Muscle of back (tissue), 13 donors: ENCODE measurements at places on chromosomes 2 and 18.

GRCh38 chr2:214566457-214566856 lies 155.6 kb downstream of the VWC2L start:
- no peak for DNase-seq

- DNase-seq = no peak
Measured at GRCh38 chr2:237996021-237996593, 29.3 kb downstream of the UBE2F start.

- DNase-seq = no peak
Measured at GRCh38 chr2:120316528-120317179, 29.3 kb upstream of the INHBB start.

- DNase-seq = no peak
Measured at GRCh38 chr2:20438334-20439192, 8.3 kb upstream of the RHOB start.

GRCh38 chr18:42474577-42474976 lies 519.5 kb downstream of the PIK3C3 start:
- no peak for DNase-seq

DNA sequence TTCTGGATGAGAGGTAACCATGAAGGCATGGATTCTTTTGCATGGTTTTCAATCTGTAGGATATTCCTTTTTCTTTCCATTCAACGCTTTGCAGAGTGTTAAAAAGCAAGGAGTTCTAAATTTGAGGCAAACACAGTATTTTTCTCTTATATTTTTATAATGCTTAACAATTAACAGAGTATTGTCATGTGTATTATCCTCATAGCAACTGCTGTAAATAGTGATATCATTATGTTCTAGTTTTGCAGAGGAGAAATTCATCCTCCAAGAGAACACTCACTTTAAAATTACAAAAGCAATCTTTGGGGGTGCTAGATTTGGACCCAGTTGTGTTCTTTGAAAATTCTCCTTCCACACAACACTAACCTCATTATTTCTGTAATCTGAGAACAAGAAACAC lies 58.7 kb downstream of the RDH14 start:
- DNase-seq = no peak

DNA sequence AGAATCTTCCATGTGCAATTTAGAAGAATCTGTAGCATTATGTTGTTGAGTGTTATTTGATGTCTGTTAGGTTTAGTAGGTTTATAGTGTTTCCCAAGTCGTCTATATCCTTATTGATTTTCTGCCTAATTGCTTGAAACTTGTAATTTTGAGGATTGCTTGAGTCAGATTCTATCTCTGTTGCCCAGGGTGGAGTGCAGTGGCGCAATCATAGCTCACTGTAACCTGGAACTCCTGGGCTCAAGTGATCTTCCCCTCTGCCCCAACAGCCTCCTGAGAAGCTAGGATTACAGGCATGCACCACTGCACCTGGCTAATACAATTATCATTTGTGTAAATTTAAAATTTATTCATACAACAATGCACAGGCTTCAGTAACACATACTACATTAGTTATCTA lies 3.1 kb upstream of the TCF23 start:
- DNase-seq = no peak

DNA sequence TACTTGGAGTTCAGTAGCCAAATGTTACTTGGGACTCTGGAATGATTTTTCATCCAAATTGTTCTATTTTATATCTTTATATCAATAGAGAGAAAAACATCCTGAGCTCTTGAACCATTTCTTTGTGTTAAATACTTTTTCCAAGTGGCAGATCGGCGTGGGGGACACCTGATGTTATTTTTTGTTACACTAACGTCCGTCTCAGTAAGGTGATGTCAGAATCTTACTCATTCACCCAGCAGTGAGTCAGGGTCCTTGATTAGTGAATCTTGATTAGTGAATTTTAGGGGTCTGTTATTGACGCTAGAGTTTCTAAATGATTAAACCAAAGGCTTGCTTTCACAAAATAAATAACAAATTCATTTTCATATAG lies 1.7 kb downstream of the MIB1 start:
- DNase-seq = no peak

DNA sequence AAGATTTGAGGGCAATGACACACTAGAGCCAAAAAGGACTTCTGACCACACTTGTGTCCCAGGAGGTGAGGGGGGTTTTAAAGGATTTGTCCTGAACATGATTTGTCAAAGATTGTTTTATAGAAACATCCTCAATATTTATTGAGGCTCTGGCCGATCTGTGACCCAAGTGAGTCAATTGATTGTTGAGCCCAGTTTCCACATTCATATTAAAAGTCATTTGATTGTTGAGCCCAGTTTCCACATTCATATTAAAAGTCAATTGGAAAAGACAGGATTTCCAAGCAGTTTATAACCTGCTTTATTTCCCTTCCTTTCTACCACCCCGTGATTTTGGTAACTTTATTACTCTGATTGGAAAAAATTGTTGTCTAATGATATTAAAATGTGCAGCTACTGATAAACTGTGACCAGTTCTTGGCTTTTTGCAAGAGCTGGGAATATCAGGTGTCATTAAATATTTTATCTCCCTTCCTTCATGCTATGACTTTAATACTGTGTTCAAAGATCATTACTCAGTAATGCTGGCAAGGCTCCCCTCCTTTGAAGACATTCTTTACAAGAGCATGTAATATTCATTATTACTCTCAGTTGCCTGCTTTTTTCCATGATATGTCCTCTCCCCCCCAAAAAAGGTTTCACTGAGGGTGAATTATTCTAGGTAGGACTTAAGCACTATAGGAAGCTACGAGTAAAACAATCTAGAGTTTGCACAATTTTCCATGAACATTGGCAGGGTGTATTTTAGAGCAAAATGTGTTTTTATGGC lies 75.3 kb downstream of the HRH4 start:
- no peak for DNase-seq

DNA sequence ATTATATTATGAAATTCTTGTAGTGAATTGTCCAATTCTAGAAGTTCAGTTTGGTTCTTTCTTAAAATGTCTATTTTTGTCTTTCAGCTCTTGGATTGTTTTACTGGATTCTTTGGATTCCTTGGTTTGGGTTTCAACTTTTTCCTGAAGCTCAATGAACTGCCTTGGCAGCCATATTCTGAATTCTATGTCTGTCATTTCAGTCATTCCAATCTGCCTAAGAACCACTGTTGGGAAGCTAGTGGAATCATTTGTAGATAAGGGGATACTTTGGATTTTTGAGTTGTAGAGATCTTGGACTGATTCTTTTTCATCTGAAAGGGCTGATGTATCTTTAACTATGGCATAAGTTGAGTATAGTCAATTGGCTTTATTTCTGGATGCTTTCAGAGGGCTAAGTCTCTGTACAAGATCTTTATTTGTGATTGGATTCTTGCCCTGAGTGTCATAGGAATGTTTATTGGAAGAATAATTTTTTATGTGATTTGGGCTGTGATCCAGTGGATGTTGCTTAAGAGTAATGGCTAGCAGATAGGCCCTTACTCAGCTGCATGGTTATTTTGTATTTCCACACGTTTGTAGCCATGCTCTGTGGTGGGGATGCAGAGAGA lies 42.3 kb downstream of the SERPINB7 start:
- DNase-seq = peak; percentile 77

GRCh38 chr2:239605976-239606375 lies 205.2 kb upstream of the HDAC4 start:
- peak; percentile 37 for DNase-seq

DNA sequence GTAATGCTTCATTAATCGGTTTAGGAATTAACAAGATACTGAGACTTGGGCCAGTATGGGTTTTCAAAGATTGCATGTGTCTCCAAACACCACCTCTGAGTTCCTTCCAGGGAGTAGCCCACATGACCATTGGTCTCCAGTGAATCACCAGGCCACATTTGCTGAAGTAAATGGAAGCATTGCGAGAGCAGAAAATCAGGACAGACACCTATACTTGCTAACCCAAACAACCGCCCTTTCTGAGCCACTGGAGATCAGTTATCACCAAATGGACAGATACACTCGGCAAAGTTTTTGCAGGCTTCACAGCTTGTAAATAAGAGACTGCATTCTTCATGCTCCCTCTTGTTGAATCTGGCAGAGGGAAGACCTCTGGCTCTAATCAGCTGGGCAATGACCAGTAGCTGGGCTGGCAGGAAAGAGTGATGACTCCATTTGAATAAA lies 40.9 kb downstream of the GATA6 start:
- DNase-seq = no peak

DNA sequence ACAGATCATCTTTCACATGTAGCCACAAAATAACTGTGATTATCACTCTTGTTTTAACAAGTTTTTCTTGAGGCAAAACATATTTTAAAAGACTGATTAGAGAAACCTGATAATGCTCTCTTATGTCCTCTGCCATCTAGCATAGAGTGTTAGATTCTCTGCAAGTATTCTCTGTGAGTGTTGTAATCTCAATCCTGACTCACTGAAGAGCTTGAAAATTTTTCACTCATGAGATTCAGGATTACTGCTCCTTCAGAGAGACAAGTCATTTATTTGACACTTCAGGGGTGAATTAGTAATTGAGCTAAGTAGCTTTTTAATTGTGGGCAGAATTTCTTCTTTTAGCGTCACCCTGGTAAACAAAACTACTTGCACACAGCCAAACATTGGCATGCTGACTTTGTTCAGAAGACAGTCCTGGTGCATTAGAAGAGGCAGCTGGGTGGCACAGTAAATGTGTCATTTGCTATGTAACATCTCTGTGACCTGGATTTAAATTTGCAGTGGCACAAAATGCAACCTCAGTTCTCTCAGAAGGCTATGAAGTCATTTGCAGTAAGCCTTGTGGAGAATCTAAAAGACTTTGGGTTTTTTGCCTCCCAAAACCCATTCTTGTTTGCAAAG lies 172.9 kb downstream of the LRP1B start:
- DNase-seq = no peak

- DNase-seq = no peak
Measured at GRCh38 chr2:143933946-143934569, 585.9 kb downstream of the ZEB2 start.

DNA sequence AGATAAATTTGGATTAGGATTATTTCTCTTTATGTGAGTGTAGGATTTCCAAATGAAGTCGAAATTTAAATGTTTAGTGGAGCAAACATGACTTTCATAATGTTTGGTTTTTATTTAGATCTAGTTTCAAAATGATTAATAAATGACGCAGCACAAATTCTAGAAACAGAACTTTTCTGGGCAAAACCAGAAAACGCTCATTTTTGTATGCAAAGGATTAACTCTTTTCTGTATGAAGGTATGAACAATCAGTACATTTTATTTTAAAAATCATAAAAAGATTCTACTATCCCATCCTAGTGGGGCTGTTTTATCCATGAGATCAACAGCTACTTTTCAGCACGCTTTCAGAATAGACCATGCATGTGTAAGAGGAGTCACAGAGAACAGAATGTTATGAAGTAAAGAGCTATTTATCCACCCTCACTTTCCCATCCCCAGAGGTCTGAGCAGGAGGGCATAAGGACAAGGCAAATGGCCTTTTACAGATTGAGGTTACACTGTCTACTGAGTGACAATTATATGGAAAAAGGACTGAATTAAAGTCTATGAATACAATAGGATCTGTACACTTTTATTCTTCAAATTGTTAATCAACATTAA lies 270.8 kb downstream of the ZEB2 start:
- DNase-seq = no peak

- no peak for DNase-seq
Measured at GRCh38 chr18:33010149-33010548, 237.3 kb upstream of the KLHL14 start.

- DNase-seq = no peak
Measured at GRCh38 chr18:61738488-61738887, 154.3 kb downstream of the RNF152 start.
